ENCODE measurements at places on chromosomes 2 and 18.

GRCh38 chr2:23549821-23550530 lies 165.0 kb downstream of the KLHL29 start:
- DNase-seq = no peak

- DNase-seq = no peak
Observed at GRCh38 chr2:25330273-25330672, 11.5 kb downstream of the DNMT3A start.

- no peak for DNase-seq
Observed at GRCh38 chr18:25097057-25097456, 254.9 kb downstream of the ZNF521 start.

DNA sequence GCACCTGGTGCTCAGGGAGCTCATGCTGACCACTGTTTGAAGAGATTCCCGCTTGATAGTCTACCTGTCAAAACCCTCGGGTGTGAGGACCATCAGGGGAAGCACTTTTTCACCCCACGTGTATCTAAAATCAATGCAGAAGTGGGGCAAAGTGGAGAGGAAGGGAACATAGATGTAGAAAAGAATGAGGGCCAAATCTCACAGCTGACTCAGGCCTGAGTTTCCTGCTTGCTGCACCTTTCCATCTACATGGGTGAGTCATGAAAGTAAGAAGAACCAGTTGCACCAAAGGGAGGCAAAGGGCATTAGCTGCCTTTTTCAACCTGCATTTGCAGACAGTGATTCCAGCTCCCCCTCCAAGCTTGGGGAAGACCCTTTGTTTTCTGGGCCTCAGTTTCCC lies 100.2 kb upstream of the MYCN start:
- no peak for DNase-seq

GRCh38 chr18:74255131-74255616 lies 36.6 kb downstream of the CYB5A start:
- no peak for DNase-seq

Data from skeletal muscle cell (primary cell).